OCI-LY7 (cell line): ENCODE measurements at places on chromosomes 2 and 18. TPM values are rescaled to one million over a fixed set of nuclear protein-coding genes. Genes with fewer than 3 reads are reported as not detected.

DNA sequence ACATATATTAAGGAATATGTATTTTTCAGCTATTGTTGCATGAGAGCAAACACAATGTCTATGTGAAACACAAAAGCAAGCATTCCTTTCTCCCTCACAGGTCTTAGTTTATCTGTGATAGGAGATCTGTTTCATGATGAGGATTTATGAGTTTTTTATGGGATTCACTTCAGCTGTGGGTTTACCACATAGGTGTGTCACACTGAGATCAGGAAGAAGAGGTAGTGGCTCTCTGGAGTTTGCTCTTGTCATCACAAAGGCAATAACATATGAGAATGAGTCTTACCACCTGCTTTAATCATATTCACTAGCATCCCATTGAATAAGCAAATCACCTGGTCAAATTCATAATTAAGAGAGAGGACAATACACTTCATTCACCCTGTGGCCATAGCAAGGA is 960.3 kb upstream of the SLC39A10 start:
- DNase-seq = no peak

DNA sequence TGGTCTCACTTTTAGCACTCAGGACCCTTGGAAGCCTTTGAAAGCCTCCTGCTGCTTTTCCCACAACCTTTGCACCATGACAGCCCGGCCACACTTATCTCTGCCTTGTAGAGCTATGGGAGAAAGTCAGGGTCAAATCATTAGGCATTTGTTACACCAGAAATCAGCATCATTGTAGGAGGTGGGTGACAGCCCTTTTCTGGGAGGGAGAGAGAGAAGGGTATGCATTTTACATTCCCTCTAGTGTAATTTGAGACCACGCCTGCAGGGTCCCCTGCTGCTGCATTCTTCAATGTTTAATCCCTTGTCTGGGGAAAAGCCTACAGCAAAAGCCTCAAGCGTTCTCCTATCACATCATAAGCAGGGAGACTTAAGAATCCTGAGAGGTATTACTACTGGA is 766.8 kb upstream of the FAM98A start:
- no peak for DNase-seq

GRCh38 chr18:29651122-29651680 is 1391.3 kb downstream of the DSC3 start:
- no peak for DNase-seq

- DNase-seq = no peak
Observed at GRCh38 chr2:75200140-75201096, 1.1 kb upstream of the TACR1 start.

The NCKAP5 gene
- total RNA-seq = not detected in 2 replicates

The RAB6C gene
- not detected in 2 replicates for total RNA-seq

The PRKAG3 gene
- not detected in 2 replicates for total RNA-seq

The IL1F10 gene
- total RNA-seq = not detected in 2 replicates

The ZNF396 gene
- 0.87 and 1.1 TPM in 2 replicates for total RNA-seq

The GDF7 gene
- 0.06 and 0.13 TPM in 2 replicates for total RNA-seq

- peak; percentile 78 for DNase-seq
Observed at GRCh38 chr2:202005272-202005887, 28.3 kb upstream of the FZD7 start.

- no peak for DNase-seq
Observed at GRCh38 chr2:106882673-106883072, 3.3 kb downstream of the ST6GAL2 start.

The CD302 gene
- not detected in 2 replicates for total RNA-seq

The SPHKAP gene
- not detected in 2 replicates for total RNA-seq

- no peak for DNase-seq
Observed at GRCh38 chr2:221426929-221427328, 145.2 kb downstream of the EPHA4 start.

The MOGAT1 gene
- not detected in 2 replicates for total RNA-seq

The ANKRD53 gene
- total RNA-seq = not detected in 2 replicates

GRCh38 chr2:197285361-197285760 is 25.2 kb downstream of the ANKRD44 start:
- DNase-seq = no peak

- no peak for DNase-seq
Observed at GRCh38 chr2:45193581-45193980, 184.3 kb upstream of the SIX2 start.

DNA sequence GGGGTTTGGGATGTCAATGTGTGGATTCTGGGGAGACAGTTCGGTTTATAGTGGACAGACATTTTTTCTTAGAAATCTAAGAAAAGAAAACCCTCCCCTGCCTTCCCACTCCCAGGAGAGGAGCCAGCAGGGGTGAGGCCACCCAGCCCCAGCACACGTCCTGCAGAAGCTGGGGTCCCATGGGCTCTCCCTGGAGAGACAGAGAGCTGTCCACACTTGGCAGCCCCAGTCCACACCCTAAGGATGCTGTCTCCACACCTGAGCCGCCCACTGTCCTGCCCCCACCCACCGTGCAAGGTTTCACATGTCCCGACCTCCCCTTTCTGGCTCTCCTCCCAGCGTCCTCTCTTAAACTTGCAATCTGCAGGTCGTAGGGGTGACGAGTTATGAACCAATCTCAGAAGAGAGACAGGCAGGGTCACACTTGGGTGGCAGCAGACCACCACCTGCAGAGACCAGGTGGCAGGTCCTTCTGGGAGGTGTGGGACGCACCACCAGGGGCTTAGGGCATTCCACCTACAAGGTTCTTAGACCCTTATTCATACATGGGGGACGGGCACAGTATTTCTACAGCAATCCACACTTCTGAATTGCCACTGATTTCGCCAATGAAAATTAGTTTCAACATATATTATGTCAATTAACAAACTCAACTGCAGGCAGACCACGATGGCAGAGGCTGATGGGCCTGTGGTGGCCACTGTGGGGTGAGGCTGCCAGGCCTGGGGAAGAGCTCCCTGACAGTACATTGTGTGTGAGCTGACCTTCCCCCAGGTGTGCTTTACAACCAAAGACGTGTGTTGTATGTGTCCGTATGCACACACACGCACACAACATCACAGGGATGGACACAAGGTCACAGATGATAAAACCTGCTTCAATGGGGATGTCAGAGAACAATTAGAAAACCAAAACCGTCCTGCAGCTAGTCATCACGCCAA is 158.5 kb downstream of the TPO start:
- no peak for DNase-seq

The UGT1A4 gene
- not detected in 2 replicates for total RNA-seq

The NTSR2 gene
- not detected in 2 replicates for total RNA-seq

GRCh38 chr2:919672-920071 is 31.0 kb upstream of the SNTG2 start:
- DNase-seq = no peak

DNA sequence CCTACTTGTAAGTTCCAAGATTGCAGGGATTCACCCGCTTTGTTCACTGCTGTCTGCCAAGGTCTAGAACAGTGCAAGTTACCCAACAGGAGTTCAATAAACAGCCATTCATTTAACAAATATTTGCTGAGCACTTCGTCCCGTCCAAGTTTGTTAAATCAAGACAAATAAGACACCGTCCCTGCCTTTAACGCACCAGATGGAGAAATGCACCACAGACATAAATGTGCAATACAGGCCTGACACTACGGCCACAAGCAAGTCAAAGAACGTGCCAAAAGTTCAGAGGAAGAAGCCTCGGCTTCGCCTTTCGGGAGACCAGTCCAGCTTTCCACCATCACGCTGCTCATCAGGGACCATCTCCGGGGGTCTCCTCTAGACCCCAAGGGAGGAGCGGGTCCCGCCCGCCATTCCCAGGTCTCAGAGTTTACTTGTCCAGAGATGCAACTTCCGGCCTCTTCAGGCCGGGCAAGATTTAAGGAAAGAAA is 429 bp downstream of the C2orf76 start:
- peak; percentile 45 for DNase-seq

GRCh38 chr2:28986429-28986828 is 5.3 kb downstream of the TOGARAM2 start:
- no peak for DNase-seq

The TFCP2L1 gene
- total RNA-seq = 1.4 and 3.7 TPM in 2 replicates

- DNase-seq = no peak
Observed at GRCh38 chr2:239015901-239016675, 168.2 kb downstream of the TWIST2 start.

GRCh38 chr2:88747990-88748389 is 56.5 kb downstream of the RPIA start:
- peak; percentile 61 for DNase-seq

DNA sequence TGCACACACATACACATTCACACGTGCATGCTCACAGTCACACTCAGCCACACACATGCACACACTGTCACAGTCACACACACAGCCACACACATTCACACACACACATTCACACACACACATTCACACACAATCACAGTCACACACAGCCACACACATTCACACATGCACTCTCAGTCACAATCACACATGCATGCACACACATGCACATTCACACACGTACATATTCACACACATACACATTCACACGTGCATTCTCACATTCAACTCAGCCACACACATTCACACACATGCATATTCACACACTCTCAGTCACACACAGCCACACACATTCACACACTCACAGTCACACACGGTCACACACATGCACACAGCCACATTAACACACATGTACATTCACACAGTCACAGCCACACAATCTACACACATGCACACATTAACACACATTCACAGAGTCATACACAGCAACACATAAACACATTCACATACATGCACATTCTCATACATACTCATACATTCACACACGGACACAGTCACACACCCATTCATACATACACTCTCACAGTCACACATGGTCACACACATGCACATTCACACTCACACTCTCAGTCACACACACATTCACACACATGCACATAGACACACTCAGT is 239.8 kb downstream of the EIPR1 start:
- DNase-seq = no peak

GRCh38 chr2:173199294-173199693 is 123.6 kb downstream of the MAP3K20 start:
- no peak for DNase-seq

DNA sequence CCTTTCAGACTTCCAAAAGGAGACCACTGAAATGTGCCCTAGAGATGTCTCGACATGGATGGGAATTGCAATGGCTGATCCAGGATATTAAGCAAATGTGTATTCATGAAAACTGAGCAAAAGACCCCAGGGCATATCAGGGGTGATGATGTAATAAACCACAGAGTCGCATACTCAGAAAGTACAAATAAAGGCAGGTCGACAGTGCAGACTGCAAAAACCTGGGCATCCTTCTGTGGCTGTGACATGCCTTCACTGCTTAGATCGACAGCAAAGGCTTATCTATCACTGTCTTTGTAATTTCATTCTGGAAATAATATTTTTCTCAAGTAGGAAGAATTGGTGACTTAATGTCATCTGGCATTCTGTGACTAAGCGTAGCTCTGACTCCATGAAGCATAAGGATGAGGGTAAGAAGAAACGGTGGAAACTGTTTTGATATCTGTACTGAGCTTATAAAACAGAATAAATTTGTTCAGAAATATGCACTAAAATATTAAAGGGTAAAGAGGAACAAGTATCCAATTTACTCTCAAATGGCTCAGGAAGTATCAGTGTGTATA is 115.6 kb upstream of the NRP2 start:
- DNase-seq = no peak

- no peak for DNase-seq
Observed at GRCh38 chr2:46815121-46815802, 100.3 kb downstream of the MCFD2 start.

GRCh38 chr18:37393221-37393827 is 172.3 kb downstream of the CELF4 start:
- no peak for DNase-seq

GRCh38 chr2:4576075-4576474 is 872.7 kb downstream of the DCDC2C start:
- no peak for DNase-seq
